ENCODE measurements at places on chromosomes 3 and 15.

DNA sequence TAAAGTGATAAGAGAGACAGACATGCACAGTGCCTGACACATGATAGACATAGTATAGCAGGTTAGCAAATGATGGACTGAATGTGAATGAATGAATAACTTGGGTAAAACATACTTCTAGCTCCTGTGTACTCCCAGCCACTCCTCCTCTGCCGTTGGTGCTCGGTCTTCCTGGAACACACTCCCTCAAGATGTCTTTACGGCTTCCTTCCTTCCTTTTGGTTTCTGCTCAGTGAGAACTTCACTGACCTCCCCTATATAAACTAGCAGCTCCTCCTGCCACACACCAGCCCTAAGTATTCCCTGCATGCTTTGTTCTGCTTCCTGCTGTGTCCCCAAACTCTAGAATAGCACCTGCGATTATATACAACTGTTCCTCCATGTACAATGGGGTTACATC lies 50.2 kb downstream of the RAD54L2 start:
- no peak for DNase-seq

GRCh38 chr3:145952536-145952935 lies 208.4 kb downstream of the PLOD2 start:
- DNase-seq = no peak

DNA sequence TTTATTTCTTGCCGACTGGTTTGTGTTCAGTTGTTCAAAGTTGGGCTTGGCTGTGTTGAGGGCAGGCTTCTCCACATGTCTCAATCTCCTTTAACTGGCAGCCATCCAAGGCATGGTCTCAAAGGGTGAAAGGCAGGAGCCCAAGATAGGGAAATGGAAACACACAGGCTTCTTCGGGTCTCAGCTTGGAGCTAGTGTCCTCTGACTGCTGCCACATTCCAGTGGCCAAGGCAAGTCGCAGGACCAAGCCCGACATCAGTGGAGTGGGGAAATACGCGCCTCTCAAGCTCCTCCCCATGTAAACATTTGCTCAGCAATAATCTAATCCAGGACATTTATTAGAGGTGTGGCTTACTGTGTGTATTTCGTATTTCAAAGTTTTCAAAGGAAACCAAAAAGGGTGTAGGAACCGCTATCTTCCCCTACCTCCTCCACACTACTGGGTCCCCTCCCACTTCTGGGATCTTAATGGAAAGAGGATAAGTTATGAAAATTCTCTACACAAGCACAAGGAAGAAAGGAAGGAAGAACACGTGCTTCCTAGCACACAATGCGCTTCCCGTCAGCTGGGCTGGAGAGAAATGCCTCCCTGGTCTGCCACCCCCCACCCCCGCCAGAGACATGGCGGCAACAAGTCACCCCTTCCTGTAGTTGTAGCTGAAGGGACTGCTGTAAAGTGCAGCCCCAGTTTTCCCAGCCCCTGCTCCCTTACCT lies 181.7 kb downstream of the FAM43A start:
- no peak for DNase-seq

GRCh38 chr3:183306798-183307671 lies 54.0 kb downstream of the B3GNT5 start:
- DNase-seq = peak; percentile 10

GRCh38 chr3:123129092-123129491 lies 62.3 kb downstream of the PDIA5 start:
- no peak for DNase-seq

DNA sequence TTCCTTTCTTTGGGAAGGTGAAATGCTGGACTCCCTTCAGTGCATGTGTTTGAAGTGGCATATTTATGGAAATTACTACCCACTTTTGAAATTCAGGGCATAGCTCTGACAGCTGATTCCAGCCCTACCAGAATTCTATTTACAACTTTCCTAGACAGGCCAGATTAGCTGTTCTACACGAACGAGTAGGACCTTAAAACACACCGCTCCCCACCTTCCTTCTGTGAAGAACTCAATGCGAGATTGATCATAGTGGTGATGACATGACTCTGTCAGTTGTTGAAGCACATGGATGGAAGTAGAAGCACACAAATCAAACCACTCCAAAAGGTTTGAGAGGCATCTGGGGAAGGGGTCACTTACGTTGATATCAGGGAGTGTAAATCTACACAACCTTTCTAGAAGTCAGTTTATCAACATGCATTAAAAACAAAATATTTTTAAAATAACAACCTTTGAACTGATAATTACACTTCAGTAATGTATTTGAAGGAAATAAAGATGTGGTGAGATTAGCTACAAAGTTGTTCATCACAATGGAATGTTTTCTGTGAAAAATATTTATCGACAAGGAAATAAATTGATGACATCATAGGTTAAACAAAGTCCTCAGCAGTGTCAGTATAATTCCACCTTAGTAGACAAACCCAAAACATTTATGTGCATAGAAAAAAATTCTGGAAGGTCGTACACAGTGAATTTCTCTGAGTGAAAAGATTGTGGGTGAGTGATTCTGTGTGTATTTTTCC lies 29.8 kb downstream of the RARB start:
- no peak for DNase-seq

DNA sequence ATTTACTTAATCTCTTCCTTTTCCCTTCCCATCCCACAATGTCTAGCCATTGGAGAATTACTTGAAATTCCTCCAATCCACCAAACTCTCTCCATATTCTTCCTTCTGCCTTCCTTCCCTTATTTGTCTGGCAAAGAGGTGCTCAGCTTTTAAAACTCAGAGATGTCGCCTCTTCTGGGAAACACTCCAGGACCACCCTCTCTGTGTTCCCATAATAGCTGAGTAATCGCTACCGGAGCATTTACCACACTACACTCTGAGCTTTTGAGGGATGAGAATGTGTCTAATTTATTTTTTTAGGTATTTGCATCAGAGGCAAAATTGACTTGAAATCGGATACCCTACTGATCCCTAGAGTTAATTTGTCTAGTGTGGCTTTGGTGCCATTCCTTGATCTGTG lies 245.7 kb upstream of the TPRG1 start:
- no peak for DNase-seq

GRCh38 chr3:167406876-167407492 lies 26.9 kb upstream of the ZBBX start:
- no peak for DNase-seq

GRCh38 chr15:78075490-78076230 lies 1.9 kb downstream of the TBC1D2B start:
- no peak for DNase-seq

GRCh38 chr15:65115542-65115941 lies 542 bp upstream of the UBAP1L start:
- DNase-seq = no peak

- DNase-seq = no peak
Observed at GRCh38 chr15:27993544-27993943, 105.6 kb downstream of the OCA2 start.

DNA sequence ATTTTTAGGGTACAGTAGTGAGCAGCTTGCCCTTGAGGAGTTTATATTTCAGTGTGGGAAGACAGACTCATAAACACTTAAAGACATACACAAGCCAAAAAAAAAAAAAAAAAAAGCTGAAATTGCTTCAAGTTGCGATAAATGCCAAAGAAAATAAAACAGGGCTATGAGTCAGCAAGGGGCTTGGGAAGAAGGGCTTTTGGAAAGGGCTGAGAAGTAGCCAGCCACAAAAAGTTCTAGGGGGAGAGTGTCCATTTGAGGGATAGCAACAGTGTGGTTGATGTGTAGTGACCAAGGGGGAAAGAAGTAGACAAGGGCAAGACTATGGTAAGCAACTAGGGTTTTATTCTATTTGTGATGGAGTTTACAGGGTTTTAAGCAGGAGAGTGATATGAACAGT lies 185.5 kb downstream of the ADAMTS9 start:
- no peak for DNase-seq

GRCh38 chr3:17039594-17039993 lies 154.8 kb downstream of the PLCL2 start:
- no peak for DNase-seq

DNA sequence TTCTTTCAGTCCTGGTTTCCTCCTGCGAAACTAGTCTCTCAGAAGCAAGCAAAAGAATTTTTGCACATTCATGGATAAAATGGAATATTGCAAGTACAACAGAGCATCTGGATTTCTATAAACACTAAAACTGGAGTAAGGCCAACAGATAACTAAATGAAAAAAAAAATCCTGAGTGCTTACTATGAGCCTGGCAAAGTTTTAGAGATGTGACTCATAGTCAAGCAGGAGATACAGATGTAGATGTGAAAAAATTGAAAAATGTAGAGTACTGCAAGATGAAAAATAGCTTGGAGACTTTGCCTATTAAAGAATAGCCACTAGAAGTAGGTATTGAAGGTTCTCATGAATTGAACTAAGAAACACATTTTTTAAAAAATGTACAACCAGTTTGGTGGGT lies 397.4 kb downstream of the OTOL1 start:
- no peak for DNase-seq

DNA sequence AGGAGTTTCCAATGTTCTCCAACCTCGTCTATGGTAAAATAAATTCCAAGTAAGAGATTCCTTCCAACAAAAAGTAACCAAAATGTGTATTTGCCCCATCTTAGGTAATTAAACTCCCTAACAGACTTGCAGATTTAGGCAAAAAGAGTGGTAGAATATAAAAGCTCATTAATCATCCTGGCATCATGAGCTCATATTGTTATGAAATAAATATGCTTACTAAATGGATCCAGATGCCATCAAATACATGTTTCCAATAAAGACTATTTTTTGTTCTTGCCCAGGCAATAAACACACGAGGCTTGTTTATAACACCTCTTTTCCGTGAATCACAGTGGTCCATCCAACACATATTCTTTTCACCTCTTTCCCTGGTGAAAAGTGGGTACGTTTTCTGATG lies 189.4 kb downstream of the THSD4 start:
- DNase-seq = no peak

GRCh38 chr3:147407114-147407497 lies 763 bp upstream of the ZIC4 start:
- DNase-seq = no peak

DNA sequence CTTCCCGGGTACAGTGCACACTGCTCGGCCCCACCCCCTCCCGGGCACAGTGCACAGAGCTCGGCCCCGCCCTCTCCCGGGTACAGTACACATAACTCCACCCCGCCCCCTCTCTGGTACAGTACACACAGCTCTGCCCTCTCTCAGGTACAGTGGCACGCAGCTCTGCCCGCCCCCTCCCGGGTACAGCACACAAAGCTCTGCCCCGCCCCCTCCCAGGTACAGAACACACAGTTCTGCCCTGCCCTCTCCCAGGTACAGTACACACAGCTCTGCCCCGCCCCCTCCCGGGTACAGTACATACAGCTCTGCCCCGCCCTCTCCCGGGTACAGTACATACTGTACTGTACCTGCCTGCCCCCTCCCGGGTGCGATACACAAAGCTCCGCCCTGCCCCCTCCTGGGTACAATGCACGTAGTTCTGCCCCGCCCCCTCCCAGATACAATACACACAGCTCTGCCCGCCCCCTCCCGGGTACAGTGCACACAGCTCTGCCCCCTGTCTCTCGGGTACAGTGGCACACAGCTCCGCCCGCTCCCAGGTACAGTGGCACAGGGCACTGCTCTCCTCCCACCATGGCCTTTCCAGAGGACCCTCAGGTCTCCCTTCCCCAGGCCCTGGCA lies 16.4 kb upstream of the PRR20G start:
- DNase-seq = no peak

DNA sequence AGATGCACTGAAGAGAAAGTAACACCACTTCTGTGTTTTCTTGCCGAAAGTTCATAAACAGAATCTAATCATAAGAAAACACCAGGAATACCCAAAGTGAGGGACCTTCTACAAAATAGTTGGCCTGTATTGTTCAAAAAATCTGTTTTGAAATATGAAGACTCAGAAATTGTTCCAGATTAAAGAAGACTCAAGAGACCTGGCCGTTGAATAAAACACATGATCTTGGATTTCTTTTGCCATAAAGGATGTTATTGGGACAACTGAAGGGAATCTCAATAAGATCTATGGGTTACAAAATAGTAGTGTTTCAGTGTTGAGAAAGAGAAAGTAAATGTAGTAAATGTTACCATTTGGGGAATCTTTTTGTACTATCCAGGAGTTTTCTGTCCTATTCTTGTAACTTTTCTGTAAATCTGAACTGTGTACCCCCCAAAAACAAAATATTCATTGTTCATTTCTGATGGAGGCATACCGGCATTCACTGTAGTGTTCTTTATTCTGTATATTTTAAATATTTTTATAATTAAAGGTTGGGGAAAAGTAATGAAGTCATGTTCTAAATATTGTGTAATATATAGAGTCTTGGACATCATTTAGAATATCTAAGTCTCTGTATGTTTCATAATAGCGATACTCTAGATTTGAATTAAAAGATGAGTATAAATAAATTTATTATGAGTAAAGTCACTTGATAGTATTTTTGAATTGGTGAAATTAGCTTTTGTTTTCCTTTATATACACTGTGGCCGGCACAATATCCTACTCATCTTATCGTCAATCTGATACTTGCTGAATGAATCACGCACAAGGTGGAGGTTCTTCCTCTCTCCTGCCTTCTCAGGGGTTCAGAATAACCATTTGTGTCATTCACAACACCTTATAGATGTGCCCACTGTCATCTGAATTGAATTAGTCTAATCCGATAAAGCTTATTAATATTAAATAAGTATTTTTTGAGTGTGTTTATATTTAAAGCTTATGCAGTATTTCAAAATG lies 66.7 kb downstream of the TRAK1 start:
- DNase-seq = no peak

GRCh38 chr15:74709011-74709410 lies 13.2 kb upstream of the EDC3 start:
- DNase-seq = no peak

- DNase-seq = no peak
Observed at GRCh38 chr15:70609889-70610288, 153.5 kb downstream of the UACA start.

DNA sequence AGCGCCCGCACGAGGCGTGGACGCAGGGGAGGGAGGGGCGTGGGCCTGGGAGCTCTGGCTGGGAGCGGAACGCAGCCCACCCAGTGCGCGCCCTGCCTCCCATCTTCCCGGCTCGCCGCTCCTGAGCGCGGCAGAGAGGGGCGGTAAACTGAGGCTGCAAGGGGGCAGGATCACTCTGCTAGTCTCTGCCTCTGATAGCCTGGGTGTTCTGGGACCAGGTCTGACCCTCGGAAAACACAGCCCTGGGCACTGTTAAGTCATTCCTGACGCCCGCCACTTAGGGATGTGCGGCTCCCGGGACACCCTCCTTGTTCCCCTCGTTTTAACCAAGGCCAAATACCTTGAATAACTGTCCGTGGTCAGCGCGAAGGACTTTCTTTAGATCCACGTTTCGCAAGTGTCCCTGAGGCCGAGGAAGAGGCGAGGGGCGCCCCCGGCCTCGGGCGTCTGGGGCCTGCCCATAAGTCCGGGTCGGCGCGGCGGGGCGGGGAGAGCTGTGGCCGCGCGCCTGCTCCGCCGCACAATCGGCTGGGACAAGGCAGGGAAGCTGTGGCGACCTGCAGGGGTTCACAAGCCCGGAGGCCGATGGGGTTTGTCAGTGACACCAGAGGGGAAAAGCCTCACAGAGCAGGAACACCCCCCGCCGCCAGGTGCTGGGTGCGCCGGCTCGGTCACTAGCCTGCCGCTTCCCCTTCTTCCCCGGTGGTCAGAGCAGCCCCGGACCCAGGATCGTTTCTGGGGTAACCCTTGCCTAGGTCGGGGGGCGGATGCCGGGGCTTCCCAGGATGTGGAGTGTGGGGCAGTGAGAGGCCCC lies 1.5 kb downstream of the ITPKA start:
- DNase-seq = peak; percentile 49

- DNase-seq = no peak
Observed at GRCh38 chr15:30038667-30039523, 43.9 kb upstream of the GOLGA8J start.

GRCh38 chr15:80265021-80265420 lies 13.0 kb upstream of the CTXND1 start:
- DNase-seq = peak; percentile 4

Data from activated naive CD4-positive, alpha-beta T cell treated with Interleukin-2 at 50 U/mL for 16 hours (primary cell).